B cell (primary cell): ENCODE measurements at places on chromosomes 4 and X. TPM values are rescaled to one million over a fixed set of nuclear protein-coding genes. Genes with fewer than 3 reads are reported as not detected.

DNA sequence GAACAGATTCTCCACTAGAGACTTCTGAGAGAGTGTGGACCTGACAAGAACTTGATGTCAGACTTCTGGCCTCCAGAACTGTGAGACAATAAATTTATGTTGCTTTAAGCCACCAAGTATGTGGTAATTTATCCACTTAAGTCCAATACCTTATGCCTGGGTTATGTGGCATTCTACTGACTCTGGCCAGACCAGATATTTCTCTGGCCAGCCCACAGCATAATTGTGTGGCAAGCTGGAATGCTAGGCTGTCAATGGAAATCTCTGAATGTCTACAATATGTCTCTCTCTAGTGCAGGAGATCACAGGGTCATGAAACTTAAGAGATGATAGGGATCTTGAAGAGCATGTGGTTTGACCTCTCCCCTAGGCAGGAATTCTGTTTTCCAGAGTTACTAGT lies 251.0 kb downstream of the ZNF674 start:
- DNase-seq, result no peak
- H3K27ac ChIP-seq, result no peak overlapping the region
- no peaks in the 10 kb centered on the region for H3K36me3 ChIP-seq
- H3K4me3 ChIP-seq, result no peak overlapping the region
- no peaks in the 10 kb centered on the region for H3K4me1 ChIP-seq

GRCh38 chr4:11623726-11624037 lies 195.0 kb upstream of the HS3ST1 start:
- no peak overlapping the region for H3K27ac ChIP-seq
- peak; percentile 17 for DNase-seq
- H3K27me3 ChIP-seq, result no peaks in the 10 kb centered on the region
- no peak overlapping the region for H3K4me3 ChIP-seq
- H3K36me3 ChIP-seq, result no peaks in the 10 kb centered on the region

GRCh38 chrX:22541926-22542325 lies 269.2 kb downstream of the CBLL2 start:
- no peak overlapping the region for H3K27ac ChIP-seq
- H3K27me3 ChIP-seq, result no peaks in the 10 kb centered on the region
- H3K4me1 ChIP-seq, result no peaks in the 10 kb centered on the region
- no peak overlapping the region for H3K4me3 ChIP-seq
- no peaks in the 10 kb centered on the region for H3K36me3 ChIP-seq

- H3K4me3 ChIP-seq, result no peak overlapping the region
- H3K27ac ChIP-seq, result no peak overlapping the region
- H3K27me3 ChIP-seq, result no peaks in the 10 kb centered on the region
- no peaks in the 10 kb centered on the region for H3K4me1 ChIP-seq
- no peak for DNase-seq
- no peaks in the 10 kb centered on the region for H3K36me3 ChIP-seq
These were observed 44.7 kb upstream of the FGF13 start for GRCh38 chrX:138756234-138756633.

DNA sequence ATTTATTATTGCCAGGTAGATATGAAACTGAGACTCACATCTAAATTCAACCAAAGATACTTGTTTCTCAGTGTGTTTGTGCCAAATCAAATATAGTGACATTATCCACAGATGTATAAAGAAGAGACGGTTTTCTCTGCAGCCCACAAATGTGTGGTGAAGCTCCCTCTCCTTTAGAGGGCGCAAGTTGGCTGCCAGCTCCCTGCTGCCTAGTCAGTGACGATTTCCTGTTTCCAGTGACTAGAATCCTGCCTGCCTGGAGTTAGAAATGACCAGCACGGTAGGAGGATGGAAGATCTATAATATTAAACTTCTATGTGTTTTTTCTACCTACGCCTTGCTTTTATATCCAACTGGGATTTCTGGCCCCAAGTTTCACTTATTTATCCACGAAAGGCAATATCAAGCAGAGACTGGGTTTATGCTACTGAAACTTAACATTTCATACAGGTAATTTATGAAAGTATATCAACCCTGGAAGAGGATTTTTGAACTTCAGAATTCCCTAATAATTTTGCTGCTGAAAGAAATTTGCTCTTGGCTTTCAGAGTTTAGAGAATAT lies 1793.7 kb upstream of the TENM3 start:
- H3K4me1 ChIP-seq, result no peaks in the 10 kb centered on the region
- H3K36me3 ChIP-seq, result no peaks in the 10 kb centered on the region
- H3K27ac ChIP-seq, result no peak overlapping the region
- DNase-seq, result no peak

DNA sequence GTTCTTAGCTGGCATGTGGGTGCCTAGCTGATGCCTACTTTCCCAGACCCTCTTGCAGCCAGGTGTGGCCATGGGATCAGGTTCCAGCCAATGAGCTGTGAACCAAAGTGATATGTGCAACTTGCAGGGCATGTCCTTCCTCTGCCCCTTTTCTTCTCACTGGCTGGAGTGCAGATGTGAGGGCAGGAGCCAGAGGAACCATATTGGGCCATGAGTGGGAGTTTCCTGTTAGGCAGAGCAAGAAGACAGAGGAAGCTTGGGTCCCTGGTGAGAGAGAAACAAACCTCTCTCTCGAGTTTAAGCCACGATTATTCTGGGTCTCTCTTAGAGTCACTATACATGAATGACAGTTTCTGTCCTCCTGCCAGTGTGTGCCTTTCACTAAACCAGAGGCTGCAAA lies 120.4 kb upstream of the STX18 start:
- H3K4me1 ChIP-seq, result no peaks in the 10 kb centered on the region
- no peak overlapping the region for H3K27ac ChIP-seq
- no peak for DNase-seq
- H3K4me3 ChIP-seq, result no peak overlapping the region
- no peaks in the 10 kb centered on the region for H3K27me3 ChIP-seq
- no peaks in the 10 kb centered on the region for H3K36me3 ChIP-seq

DNA sequence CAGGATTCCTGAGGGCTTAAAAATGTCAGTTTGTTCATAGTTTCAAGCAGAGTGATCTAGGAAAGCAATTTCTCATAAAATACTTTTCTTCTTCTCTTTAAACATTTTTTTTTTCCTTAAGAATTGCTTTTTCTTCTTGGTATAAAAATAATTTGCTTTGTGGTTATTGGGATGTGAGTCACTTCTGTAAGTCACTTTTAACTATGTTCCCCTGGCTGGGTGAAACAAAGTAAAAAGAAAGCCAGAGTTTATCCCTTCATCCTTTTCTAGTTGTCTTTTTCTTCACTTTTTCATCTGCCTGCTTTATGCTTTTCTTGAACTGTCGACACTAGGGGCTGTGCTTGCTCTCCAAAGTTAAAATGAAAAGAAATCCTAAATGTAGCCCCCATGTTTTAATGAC lies 33.5 kb downstream of the ARSJ start:
- no peak for DNase-seq
- no peaks in the 10 kb centered on the region for H3K36me3 ChIP-seq
- H3K4me1 ChIP-seq, result no peaks in the 10 kb centered on the region
- H3K27ac ChIP-seq, result no peak overlapping the region
- no peak overlapping the region for H3K4me3 ChIP-seq

DNA sequence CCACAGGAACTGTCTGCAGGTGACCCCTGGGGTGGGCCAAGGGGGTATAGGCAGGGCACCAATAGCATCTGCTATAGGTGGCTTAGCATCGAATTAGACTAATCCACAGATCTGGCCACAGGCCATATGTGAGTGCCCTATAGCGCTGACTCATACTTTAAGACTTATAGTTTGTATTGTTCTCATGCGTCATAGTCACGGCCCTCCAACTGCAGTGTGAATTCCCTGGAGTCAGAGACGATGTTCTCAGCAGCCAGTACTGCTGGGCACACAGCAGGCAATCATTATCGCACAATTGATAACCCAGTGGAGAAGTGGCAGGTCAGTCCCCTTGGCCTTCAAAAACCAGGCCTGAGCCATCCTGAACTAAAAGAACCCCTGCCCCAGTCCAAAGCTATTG lies 58.1 kb downstream of the ADGRG2 start:
- H3K4me1 ChIP-seq, result no peaks in the 10 kb centered on the region
- DNase-seq, result no peak
- no peaks in the 10 kb centered on the region for H3K36me3 ChIP-seq

DNA sequence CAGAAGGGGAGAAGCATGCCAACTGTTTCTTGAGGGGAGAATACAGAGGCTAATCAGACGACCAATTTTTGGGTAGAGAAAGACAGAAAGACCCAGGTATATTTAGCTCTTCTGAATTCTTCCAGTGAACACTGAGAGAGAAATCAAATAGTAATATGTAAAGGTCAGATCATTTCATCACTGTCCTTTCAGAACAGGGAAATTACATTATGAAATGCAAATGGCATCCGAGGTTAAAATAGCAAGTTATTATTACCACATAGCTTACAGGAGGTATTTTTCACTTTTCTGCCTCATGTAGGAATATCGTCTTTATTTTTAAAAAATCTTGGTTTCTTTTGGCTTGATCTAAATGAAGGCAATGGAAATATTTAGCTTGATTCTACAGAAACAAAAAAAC lies 18.0 kb downstream of the GABRB1 start:
- H3K27ac ChIP-seq, result no peak overlapping the region
- H3K36me3 ChIP-seq, result no peaks in the 10 kb centered on the region
- no peak for DNase-seq
- no peaks in the 10 kb centered on the region for H3K27me3 ChIP-seq
- H3K4me1 ChIP-seq, result no peaks in the 10 kb centered on the region

- H3K27me3 ChIP-seq, result no peaks in the 10 kb centered on the region
- no peak overlapping the region for H3K27ac ChIP-seq
- H3K36me3 ChIP-seq, result no peaks in the 10 kb centered on the region
- H3K4me3 ChIP-seq, result no peak overlapping the region
These were observed 32.7 kb upstream of the TMEM150C start for GRCh38 chr4:82594456-82594855.

DNA sequence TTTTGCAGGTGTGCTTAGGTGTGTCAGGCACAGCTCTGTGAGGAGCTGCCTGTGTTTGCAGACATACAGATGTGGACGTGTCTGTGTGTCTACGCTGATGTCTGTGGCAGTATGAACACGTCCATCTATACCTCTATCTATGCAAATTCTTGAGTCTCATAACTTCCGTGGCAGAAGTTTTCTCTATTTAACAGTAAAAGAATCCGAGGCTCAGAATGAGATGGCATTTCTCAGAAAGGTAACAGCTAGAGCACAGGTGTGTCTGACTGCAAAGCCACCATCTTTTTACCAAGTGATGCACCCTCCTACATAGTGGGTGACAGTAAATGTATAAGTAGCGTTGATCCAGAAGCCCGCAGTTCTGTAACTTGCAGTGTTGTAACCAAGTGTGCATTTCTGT lies 39.9 kb upstream of the CYP4V2 start:
- H3K36me3 ChIP-seq, result no peaks in the 10 kb centered on the region
- DNase-seq, result no peak
- peaks cover 2% of the 10 kb centered on the region for H3K4me1 ChIP-seq
- peaks cover 9% of the 10 kb centered on the region for H3K27me3 ChIP-seq

DNA sequence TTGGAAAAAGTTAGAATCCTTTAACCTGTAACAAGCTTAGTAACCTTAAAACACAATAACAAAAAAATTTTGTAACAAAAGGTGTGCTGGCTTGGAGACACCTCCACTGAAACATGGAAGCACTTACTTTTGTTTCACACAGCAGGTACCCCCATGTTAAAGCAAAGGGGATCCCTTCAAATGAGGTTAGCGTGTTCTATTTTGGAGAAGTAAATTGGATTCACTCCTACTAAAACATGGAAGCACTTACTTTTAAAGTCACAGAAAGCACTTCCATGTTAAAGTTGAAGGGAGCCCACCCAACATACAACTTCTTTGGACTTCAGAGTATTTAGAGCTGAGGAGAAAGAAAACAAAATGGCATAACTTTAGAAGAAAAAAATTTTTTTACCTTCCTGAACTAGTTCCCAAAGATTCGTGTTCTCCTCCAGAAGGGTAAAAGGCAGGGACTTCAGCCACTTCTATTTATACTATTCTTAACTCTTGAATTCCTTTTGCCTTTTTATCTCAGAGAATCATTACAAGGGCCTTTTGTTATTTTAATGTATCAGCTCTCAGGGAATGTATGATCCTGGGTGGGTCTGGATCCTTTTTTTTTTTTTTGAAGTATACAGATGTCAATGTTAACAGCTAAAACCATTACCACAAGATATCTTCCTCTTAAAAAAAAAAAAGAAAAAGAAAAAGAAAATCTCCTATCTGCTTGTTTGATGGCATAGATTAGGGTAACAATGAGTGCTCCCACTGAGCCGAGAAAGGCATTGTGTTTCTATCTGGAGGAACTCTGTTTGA lies 11.5 kb downstream of the LARP7 start:
- no peak for DNase-seq
- H3K27me3 ChIP-seq, result no peaks in the 10 kb centered on the region
- peaks cover 14% of the 10 kb centered on the region for H3K36me3 ChIP-seq
- no peak overlapping the region for H3K27ac ChIP-seq
- no peak overlapping the region for H3K4me3 ChIP-seq

- H3K36me3 ChIP-seq, result no peaks in the 10 kb centered on the region
- no peak for DNase-seq
- H3K4me3 ChIP-seq, result no peak overlapping the region
- H3K27me3 ChIP-seq, result no peaks in the 10 kb centered on the region
These were observed 1847.0 kb upstream of the PCDH10 start for GRCh38 chr4:131302108-131302507.

DNA sequence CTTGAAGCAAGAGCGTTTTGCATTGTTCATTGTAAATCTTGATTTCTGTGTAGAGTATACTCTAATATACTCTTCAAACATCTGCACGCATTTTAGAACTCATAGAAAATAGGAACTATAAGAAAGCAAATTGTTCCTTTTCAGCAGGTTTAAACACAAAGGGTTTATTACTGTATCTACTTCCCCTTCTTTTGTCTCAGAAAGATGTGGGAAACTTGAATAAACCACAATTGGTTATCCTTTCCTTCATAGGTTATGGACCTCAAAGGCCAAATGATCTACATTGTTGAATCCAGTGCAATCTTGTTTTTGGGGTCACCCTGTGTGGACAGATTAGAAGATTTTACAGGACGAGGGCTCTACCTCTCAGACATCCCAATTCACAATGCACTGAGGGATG lies 46.0 kb upstream of the GUCY1B1 start:
- no peaks in the 10 kb centered on the region for H3K36me3 ChIP-seq
- no peak overlapping the region for H3K27ac ChIP-seq
- H3K4me1 ChIP-seq, result no peaks in the 10 kb centered on the region
- no peak overlapping the region for H3K4me3 ChIP-seq
- H3K27me3 ChIP-seq, result no peaks in the 10 kb centered on the region

- no peak for DNase-seq
- no peaks in the 10 kb centered on the region for H3K4me1 ChIP-seq
- H3K27me3 ChIP-seq, result no peaks in the 10 kb centered on the region
- no peak overlapping the region for H3K27ac ChIP-seq
- no peak overlapping the region for H3K4me3 ChIP-seq
These were observed 129.1 kb downstream of the COL4A6 start for GRCh38 chrX:108309144-108309543.

GRCh38 chr4:138299881-138300280 lies 57.7 kb upstream of the SLC7A11 start:
- H3K4me1 ChIP-seq, result no peaks in the 10 kb centered on the region
- no peaks in the 10 kb centered on the region for H3K36me3 ChIP-seq
- H3K27ac ChIP-seq, result no peak overlapping the region
- no peak for DNase-seq
- no peaks in the 10 kb centered on the region for H3K27me3 ChIP-seq

- DNase-seq, result no peak
- no peaks in the 10 kb centered on the region for H3K27me3 ChIP-seq
- no peak overlapping the region for H3K4me3 ChIP-seq
These were observed 305.7 kb downstream of the PDGFC start for GRCh38 chr4:156665780-156666366.

Gene TLR10
- 51.5 and 53.4 TPM in 2 replicates for total RNA-seq

Gene CSAG3
- total RNA-seq, result not detected in 2 replicates

Gene SLC6A14
- not detected in 2 replicates for total RNA-seq

Gene GPC3
- total RNA-seq, result not detected in 2 replicates
